ENCODE measurements at places on chromosomes 1 and 21.

DNA sequence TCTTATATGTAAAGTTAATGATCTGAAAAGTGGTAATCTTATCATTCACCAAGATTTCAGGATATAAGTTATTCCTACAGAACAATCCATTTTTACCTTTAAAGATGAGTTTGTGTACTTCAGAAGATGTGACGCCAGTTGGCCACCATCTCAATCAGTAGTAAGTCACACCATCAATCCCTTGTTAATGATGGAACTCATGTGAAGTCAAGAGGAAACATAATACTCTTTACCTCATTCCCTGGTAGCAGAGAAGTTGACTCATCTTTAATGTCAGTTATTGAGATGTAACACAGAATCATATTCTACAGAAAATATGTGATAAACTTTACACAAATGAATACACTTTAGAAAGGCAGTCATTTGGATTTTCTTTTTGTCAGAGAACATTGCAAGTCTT is 38.2 kb downstream of the MRPL39 start:
- DNase-seq: no peak

- no peak for DNase-seq
Observed at GRCh38 chr1:63636192-63637105, 43.2 kb downstream of the PGM1 start.

GRCh38 chr1:51439895-51440294 is 79.2 kb downstream of the EPS15 start:
- DNase-seq: no peak

DNA sequence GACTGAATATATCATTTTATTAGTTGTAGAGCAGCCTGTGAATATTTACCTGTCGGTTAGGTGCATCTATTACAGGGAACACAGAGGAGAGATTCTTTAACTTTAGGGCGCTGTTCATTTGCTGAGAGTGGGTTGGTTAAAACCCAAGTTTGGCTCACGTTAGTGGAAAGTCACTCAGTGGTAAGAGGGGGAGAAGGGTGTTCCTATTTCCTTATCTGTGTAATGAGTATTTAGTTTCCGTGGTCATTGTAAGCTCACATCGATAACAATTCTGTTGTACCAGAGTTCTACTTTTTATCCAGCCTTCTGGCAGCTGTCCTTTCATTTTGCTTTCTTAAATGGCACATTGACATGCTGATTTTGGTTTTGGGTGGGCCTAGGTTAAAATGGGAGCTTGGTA is 773.2 kb upstream of the ADAMTS5 start:
- DNase-seq: no peak

- DNase-seq: no peak
Observed at GRCh38 chr1:22484706-22485345, 33.2 kb downstream of the ZBTB40 start.

DNA sequence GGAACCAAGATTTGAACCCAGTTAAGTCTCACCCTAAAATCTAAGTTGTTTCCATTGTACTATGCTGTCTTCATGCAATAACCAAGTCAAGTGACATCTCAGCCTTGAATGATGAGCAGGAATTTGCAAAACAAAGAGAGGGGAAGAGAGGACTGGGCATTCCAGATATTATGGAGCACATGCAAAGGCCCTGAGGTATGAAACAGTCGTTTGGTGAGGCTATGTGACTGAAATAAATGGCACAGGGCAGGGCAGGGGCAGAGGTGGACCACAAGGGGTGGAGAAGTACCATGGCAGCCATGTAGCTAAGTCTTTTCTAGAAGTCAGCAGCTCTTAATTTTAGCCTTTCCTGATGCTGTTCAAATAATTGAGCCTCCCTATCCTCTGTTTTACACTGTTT is 37.6 kb upstream of the RAP1A start:
- DNase-seq: no peak

DNA sequence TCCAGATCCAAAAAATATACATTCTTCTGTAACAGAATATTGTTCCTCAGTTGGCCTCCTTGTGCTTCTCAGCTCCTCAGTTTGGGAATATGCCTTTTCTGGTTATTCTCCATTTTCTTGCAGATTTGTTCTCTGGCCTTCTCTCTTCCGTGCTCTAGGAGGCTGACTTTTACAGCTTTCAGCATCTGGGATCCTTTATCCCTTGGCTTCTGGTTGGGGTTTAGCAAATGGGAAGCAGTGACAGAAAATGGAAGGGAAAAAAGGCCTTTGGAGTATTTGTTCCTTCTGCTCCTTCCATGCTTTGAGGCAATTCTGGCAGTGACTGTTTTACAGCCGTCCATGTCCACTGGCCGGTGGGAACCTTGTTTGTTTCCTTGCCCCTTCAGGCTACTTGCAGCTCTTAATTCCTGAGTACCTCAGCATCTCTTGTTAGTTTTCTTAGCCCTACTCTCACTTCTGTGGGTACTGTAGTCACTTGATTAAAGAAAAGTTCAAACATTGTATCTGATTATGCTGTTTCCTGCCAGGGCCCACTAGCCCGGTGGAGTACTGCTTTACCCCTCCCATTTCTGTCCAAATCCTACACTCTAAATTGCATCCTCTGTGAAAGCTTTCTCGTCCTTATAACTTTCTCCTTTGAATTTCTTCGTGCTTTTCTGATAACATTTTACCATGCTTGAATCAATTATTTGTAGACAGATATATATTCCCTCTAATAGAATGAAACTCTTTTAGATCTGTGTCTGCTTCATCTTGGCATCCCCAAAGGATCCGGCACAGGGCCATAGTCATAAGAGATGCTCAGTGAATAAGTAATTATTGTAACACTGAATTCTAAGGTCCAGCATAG is 118.2 kb downstream of the OSBPL9 start:
- no peak for DNase-seq

- no peak for DNase-seq
Observed at GRCh38 chr1:19780267-19780877, 19.3 kb downstream of the TMCO4 start.

DNA sequence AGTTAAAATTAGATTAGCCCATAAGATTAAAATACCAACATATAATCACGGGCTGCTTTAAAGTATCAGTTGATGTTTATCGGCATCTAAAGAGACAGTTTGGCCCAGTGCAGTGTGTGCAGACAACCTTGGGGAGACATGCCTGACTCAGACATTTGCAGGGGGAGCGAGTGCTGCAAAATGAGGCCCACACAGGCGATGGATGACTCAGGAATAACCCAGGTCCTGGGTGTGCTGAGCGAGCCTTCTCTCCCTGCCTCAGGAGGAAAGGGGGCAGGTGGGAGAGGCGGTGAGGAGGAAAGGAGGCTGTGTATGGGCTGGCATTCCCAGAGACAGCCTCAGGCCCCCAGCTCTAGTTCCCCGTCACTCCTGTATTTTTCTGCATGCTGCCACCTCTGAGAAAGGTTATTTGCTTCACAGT is 9.0 kb downstream of the SLC9A1 start:
- no peak for DNase-seq

GRCh38 chr1:57683037-57683942 is 259.4 kb upstream of the DAB1 start:
- DNase-seq: no peak

DNA sequence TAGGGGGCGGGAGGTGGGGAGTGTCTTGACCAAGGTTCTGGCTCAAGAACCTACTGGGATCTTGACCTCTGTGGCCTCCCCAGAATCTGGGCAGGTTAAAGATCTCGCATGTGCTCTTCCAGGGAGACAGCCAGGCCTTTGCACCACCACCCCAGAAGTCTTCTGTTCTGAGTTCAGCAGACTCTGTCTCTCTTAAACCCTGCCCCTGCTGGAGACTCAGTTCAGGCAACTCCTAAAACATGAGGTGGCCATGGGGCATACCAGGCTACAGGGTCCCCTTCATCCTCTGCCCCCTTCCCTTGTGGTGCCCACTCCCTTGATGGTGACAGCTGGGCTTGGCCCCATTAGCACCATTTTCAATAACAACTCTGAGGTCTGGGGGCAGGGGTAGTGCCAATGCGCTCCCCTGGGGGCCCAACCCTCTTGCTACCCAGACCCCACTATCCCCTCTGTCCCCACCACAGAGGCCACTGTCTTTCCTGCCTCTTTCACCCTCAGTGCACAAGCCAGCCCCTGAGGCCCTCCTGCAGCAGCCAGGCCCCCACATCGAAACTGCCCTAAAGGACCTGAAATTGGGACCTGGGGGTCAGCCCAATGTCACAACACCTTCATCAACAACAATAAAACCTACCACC is 132.7 kb upstream of the RUNX3 start:
- DNase-seq: no peak

- no peak for DNase-seq
Observed at GRCh38 chr1:93056214-93056613, 22.9 kb upstream of the MTF2 start.

GRCh38 chr21:45114072-45114471 is 39.7 kb downstream of the ADARB1 start:
- DNase-seq: no peak

DNA sequence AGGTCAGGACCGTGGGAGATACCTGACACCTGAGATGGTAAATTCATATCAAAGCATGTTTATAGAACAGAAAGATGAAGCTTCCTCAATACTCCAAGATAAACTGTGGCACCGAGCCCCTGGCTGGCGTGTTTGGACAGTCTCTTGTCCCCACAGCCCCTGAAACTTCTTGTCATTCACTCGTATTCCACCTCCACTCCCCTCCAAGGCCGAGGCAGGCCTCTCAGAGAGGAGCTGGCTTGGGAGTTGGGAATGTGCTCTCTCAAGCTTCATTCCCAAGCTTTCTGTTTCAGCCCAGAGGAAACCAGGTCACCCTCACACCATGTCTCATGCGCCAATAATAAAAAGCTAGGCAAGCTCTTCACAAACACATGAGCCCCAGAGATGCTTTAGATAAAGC is 86.1 kb downstream of the NPHP4 start:
- no peak for DNase-seq

GRCh38 chr1:232952514-232953499 is 2.4 kb downstream of the NTPCR start:
- no peak for DNase-seq

- DNase-seq: no peak
Observed at GRCh38 chr1:204684206-204684570, 1.4 kb downstream of the LRRN2 start.

GRCh38 chr1:36231191-36231590 is 6.9 kb downstream of the THRAP3 start:
- DNase-seq: no peak

DNA sequence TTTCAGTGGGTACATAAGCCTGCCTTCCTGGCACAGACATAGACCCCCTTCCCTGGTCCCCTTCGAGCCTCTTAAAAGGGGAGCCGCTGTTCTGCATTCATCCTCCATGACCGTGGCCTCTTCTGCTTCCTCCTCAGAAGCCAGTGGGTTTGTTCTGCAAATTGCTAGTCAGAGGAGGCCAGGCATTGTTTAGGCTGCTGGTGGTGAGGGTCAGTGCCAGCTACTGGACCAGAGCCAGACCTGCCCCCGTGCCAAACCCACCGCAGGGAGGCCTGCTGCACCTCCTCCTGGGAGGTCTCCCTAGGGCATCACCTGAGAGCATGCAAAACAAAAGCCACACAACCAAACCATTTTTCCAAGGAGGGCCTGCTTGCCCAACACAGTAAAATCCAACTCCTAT is 178.4 kb downstream of the MIS18A start:
- no peak for DNase-seq

- no peak for DNase-seq
Observed at GRCh38 chr21:14243461-14243860, 27.5 kb downstream of the RBM11 start.

DNA sequence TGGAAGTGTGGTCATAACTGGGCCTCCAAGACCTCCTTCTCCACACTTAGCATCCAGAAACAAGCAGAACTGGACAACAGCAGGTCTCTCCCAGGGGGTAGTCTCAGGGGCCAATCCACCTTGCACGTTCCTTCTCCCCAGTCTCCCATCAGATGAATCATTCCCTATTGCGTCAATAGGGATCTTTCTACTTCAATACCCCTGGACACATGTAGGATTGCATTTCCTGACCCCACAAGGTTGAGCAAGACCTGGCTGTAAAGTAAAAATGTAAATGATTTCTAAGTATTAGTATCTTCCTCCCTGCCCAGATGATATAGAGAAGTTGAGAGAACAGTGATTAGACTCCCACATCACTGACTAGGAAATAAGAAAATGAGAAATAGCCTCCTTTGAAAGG is 224.5 kb upstream of the CSF3R start:
- no peak for DNase-seq

DNA sequence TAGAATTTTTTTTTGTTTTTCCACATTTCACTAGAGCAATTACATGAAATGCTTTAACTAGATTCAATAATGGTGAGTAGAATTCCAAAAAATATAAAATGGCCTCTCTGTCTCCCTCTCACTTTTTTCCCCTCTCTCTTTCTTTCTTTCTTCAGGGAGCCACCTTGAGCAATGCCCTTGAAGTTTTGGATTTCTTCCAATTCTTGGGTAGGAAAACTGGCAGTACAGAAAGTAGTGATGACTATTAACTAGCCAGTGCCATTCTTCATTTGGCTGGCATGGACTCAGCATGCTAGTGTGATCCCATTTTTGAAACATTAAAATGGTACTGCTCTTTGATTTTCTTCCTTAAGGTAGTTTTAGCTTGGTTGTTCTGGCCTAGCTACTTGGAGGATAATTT is 4.5 kb upstream of the FNBP1L start:
- no peak for DNase-seq

DNA sequence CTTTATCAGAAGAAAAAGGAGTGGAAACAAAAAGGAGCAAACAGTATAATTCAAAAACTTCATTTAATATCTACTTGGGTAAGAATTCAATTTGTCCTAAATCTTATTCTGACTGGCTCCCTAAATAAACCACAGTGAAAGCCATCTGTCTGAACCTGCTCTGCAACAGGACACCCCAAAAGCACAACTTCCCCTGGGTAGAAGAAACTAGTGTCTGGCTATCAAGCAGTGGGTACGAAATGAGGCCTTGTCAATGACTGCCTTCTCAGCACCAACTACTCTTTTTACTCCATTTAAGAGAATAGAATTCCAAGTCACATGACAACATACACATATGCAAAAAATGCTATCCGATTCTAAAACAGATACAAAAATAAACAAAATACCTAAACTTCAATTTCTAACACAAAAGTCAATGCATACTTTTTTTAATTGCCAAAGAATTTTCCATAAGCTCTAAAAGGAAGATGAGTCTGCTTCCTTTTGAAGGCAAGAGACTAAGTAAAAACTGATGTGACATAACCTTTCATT is 206.8 kb downstream of the SLC45A1 start:
- no peak for DNase-seq

GRCh38 chr1:170730438-170730837 is 66.5 kb downstream of the PRRX1 start:
- no peak for DNase-seq

- no peak for DNase-seq
Observed at GRCh38 chr21:29182691-29183092, 52.2 kb downstream of the MAP3K7CL start.

- peak; percentile 58 for DNase-seq
Observed at GRCh38 chr1:165592945-165593823, 37.9 kb upstream of the MGST3 start.
